Endodermal cell (in vitro differentiated cells): ENCODE measurements at places on chromosomes 7 and 10. TPM values are rescaled to one million over a fixed set of nuclear protein-coding genes. Genes with fewer than 3 reads are reported as not detected.

Gene TYW1B
- 2.8 and 3.7 TPM in 2 replicates for total RNA-seq

Gene RBP3
- total RNA-seq: not detected in 2 replicates

- H3K27ac ChIP-seq: no peak overlapping the region
- no peak overlapping the region for H3K4me3 ChIP-seq
- peaks cover 8% of the 10 kb centered on the region for H3K4me1 ChIP-seq
- H3K27me3 ChIP-seq: peaks cover 5% of the 10 kb centered on the region
These were observed 46.3 kb downstream of the CNNM1 start for GRCh38 chr10:99375426-99375825.

- no peak for DNase-seq
- H3K27ac ChIP-seq: no peak overlapping the region
- peaks cover 3% of the 10 kb centered on the region for H3K4me1 ChIP-seq
- no peaks in the 10 kb centered on the region for H3K36me3 ChIP-seq
These were observed 5.4 kb upstream of the PWWP2B start for GRCh38 chr10:132391676-132392020.

GRCh38 chr10:66836057-66836456, 89.8 kb upstream of the LRRTM3 start:
- H3K27me3 ChIP-seq: no peaks in the 10 kb centered on the region
- H3K36me3 ChIP-seq: no peaks in the 10 kb centered on the region
- DNase-seq: no peak
- no peaks in the 10 kb centered on the region for H3K4me1 ChIP-seq
- H3K4me3 ChIP-seq: no peak overlapping the region

- DNase-seq: peak; percentile 90
- H3K36me3 ChIP-seq: no peaks in the 10 kb centered on the region
- peak within 1 kb of the TSS; percentile 90 for H3K4me3 ChIP-seq
- no peaks in the 10 kb centered on the region for H3K27me3 ChIP-seq
- no peak within 1 kb of the TSS for H3K27ac ChIP-seq
These were observed at the start of gene PALD1 for GRCh38 chr10:70478191-70479164. Gene PALD1 (plus strand): TSS chr10:70478767. CDS start chr10:70525952, 47,185 bp downstream.

Gene GDF10
- total RNA-seq: not detected in 3 replicates

DNA sequence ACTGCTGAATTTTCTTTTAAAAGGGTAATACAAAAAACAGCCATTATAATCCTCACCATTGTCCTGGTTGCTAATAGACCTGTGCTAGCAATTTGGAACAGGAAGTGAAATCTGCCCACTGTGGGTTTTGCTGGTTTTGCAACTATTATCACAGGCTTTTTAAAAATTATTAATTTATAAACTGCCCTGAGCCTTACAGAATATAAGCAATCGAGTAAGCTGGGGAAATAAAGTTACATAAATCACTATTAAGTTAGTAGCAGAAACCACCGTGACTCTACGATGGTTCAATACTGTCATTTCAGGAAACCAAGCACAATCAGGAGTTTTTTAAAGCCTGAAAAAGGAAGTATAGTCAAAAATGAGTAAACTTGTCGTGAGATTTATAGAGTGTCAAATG, 62.3 kb downstream of the TMEM26 start:
- H3K4me3 ChIP-seq: no peak overlapping the region
- no peaks in the 10 kb centered on the region for H3K4me1 ChIP-seq
- DNase-seq: no peak
- no peak overlapping the region for H3K27ac ChIP-seq
- H3K27me3 ChIP-seq: no peaks in the 10 kb centered on the region

GRCh38 chr7:55016061-55016745, 2.6 kb upstream of the EGFR start:
- H3K27me3 ChIP-seq: peaks cover 67% of the 10 kb centered on the region
- H3K4me1 ChIP-seq: peaks cover 3% of the 10 kb centered on the region
- no peak overlapping the region for H3K27ac ChIP-seq
- no peak for DNase-seq

DNA sequence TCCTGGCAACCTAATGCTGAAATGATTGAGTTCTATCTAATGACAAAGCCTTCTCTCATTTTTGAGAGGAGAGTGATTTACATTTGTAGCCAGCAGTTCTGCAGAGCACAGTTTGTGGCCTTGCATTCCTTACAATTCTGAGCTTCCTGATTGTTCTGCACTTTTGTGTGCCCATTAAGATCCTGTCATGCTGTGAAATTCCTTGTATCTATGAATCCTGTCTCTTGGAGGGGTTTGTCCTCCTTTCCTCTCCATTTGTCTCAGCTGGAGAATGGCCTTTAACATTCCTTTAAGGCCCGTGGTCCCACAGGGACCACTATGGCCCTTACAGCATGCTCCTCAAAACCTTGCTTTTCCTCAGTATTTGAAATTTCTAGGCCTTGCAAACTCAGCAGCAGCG, 10.4 kb downstream of the KLHL7 start:
- DNase-seq: peak; percentile 76
- no peaks in the 10 kb centered on the region for H3K27me3 ChIP-seq
- no peaks in the 10 kb centered on the region for H3K36me3 ChIP-seq
- H3K4me1 ChIP-seq: no peaks in the 10 kb centered on the region

- no peak overlapping the region for H3K27ac ChIP-seq
- no peak overlapping the region for H3K4me3 ChIP-seq
- no peaks in the 10 kb centered on the region for H3K27me3 ChIP-seq
- no peaks in the 10 kb centered on the region for H3K4me1 ChIP-seq
- no peaks in the 10 kb centered on the region for H3K36me3 ChIP-seq
These were observed 606.8 kb downstream of the DNAJB6 start for GRCh38 chr7:157943561-157943960.

GRCh38 chr10:77899080-77899477, 27.5 kb downstream of the DLG5 start:
- H3K36me3 ChIP-seq: no peaks in the 10 kb centered on the region
- H3K27ac ChIP-seq: no peak overlapping the region
- no peak for DNase-seq

DNA sequence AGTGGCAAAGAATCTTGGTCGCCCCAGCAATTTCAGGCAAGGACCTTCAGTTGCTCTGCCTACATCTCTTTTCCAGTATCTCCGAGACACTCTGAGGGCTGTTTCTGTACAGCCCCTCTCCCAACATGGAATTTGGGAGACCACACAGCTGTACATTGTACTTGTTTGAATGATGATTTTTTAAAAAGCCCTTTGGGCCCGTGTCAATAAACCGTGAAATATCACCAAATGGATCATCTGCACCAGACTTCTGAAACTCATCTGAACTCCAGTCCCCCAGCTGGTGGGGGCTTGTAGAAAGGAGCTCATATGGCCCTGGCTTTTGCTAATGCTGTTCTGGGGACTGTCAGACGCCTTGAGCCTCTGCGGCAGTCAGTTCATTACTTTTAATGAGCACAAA, 374.9 kb downstream of the BBS9 start:
- no peaks in the 10 kb centered on the region for H3K36me3 ChIP-seq
- H3K4me3 ChIP-seq: no peak overlapping the region
- DNase-seq: no peak
- H3K27ac ChIP-seq: no peak overlapping the region

- no peak overlapping the region for H3K4me3 ChIP-seq
- H3K27ac ChIP-seq: no peak overlapping the region
- H3K4me1 ChIP-seq: peaks cover 4% of the 10 kb centered on the region
- no peaks in the 10 kb centered on the region for H3K36me3 ChIP-seq
- no peak for DNase-seq
These were observed 227.0 kb downstream of the DKK1 start for GRCh38 chr10:52541006-52541473.

Gene UNCX
- not detected in 3 replicates for total RNA-seq

DNA sequence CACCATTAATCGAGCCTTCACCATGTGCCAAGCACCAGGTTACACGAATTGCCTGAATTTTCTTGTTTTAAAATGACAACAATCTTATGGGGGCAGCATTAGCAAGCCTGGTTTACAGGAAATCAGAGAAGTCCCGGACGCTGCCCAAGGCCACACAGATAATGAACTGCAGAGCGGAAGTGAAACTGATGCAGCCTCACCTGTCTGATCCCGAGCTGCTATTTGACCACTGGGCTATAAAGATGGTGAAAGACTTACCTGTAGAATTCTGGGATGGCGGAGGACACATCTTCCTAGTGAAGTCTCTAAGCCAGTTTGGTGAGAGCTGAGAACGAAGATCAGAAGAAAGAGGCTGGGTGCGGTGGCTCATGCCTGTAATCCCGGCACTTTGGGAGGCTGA, 21.7 kb upstream of the GALNTL5 start:
- no peak for DNase-seq
- H3K4me1 ChIP-seq: no peaks in the 10 kb centered on the region
- no peak overlapping the region for H3K4me3 ChIP-seq
- no peaks in the 10 kb centered on the region for H3K27me3 ChIP-seq
- no peaks in the 10 kb centered on the region for H3K36me3 ChIP-seq
- no peak overlapping the region for H3K27ac ChIP-seq

Gene NPY
- not detected in 2 replicates for total RNA-seq

DNA sequence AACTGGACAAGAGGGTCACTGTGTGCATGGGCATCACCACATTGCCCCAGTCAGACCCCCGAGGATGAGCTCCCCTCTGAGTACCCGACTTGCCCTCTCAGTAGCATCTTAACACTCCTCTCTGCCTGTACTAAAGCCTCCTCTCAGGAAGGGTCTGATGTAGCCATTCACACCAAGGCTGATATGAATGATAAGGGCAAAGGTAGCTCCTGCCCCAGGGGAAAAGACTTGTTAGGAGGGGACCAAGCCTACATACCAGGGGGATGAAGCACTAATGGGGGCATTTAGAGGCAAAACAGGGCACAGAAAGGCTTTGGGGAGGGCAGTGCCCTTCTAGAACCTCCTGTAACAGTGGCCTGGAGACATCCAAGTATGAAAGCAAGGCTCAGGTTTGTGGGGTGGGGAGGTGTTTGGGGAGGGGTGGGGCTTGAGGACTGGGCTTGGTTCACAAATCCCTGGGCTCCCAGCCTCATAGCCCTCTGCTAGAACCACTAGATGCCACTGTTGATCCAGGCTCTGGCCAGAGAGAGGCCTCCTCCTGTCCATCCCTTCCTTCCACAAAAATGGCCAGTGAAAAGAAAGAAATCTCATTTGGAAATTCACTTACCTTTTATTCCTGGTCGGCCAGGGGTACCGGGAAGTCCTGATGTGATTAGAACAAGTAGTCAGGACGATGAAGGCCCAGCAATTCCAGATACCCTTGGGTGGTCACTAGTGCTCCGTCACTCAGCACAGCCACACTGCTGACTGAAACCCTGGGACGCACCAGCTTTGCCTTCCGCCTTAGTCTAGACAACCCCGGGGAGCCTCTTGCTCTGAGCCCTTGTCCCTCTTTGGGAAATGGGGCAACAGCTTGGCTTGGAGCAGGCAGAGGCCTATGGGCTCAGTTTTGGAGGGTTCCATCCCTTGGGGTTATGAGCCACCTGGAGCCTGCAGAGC, 40.3 kb downstream of the COL17A1 start:
- no peaks in the 10 kb centered on the region for H3K36me3 ChIP-seq
- no peak overlapping the region for H3K4me3 ChIP-seq
- DNase-seq: peak; percentile 92
- H3K27ac ChIP-seq: no peak overlapping the region
- no peaks in the 10 kb centered on the region for H3K27me3 ChIP-seq

- no peaks in the 10 kb centered on the region for H3K36me3 ChIP-seq
- H3K27me3 ChIP-seq: peaks cover 100% of the 10 kb centered on the region
- H3K4me1 ChIP-seq: no peaks in the 10 kb centered on the region
- no peak within 1 kb of the TSS for H3K4me3 ChIP-seq
- no peak for DNase-seq
These were observed at the start of gene GIMAP5 for GRCh38 chr7:150737265-150738055. Gene GIMAP5 (plus strand): TSS chr7:150737418. CDS start chr7:150740885, 3,467 bp downstream.

DNA sequence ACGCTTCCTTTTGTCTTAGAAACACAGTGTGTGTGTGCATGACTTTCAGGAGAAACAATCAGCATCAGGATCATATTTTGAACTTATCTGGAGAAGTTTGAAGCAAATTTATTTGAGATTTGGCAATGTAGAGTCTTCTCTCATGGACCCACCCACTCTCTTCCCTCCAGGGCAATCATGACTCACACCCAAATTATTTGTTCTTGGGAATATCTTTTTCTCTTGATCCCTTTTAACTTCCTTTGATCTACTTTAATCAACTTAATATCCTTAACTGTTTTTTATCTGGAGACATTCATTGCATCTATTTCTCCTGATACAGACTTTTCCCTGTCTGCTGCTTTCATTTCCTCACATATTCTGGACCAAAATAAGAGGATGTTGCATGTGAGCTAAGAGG, 1174.3 kb downstream of the GATA3 start:
- no peaks in the 10 kb centered on the region for H3K4me1 ChIP-seq
- no peaks in the 10 kb centered on the region for H3K27me3 ChIP-seq
- H3K4me3 ChIP-seq: no peak overlapping the region
- no peak for DNase-seq
- H3K27ac ChIP-seq: no peak overlapping the region
- H3K36me3 ChIP-seq: no peaks in the 10 kb centered on the region

Gene SLC18A3
- not detected in 2 replicates for total RNA-seq

GRCh38 chr7:142787034-142787768, 16.4 kb downstream of the PRSS2 start:
- no peaks in the 10 kb centered on the region for H3K27me3 ChIP-seq
- no peaks in the 10 kb centered on the region for H3K4me1 ChIP-seq
- no peaks in the 10 kb centered on the region for H3K36me3 ChIP-seq
- H3K27ac ChIP-seq: no peak overlapping the region
- no peak overlapping the region for H3K4me3 ChIP-seq

Gene NEUROG3
- not detected in 2 replicates for total RNA-seq

DNA sequence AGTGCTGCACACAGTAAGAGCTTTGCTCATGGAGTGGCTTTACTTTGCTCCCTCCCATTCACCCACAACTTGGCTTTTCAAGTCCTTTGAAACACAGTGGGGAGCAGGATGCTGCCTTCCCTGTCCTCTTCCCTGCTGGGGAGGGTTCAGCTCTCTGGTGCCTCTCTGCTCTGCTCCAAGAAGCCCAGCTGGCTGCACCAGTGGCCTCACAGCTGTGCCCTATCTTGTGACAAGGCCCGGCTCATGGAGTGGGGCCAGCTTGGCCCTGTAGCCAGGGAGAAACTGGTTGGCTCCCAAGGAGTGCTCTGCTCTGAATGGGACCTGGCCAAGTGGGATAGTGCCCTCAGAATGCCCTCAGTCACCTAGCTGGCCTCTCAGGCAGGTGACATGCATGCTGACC, 212.3 kb upstream of the ZMIZ1 start:
- no peak overlapping the region for H3K4me3 ChIP-seq
- H3K36me3 ChIP-seq: no peaks in the 10 kb centered on the region
- DNase-seq: no peak
- H3K4me1 ChIP-seq: no peaks in the 10 kb centered on the region
- no peaks in the 10 kb centered on the region for H3K27me3 ChIP-seq

GRCh38 chr7:20172736-20173334, 44.3 kb downstream of the MACC1 start:
- no peak overlapping the region for H3K4me3 ChIP-seq
- H3K27me3 ChIP-seq: no peaks in the 10 kb centered on the region
- no peak overlapping the region for H3K27ac ChIP-seq
- H3K36me3 ChIP-seq: no peaks in the 10 kb centered on the region
- DNase-seq: peak; percentile 94

GRCh38 chr10:97827702-97828291, 21.8 kb upstream of the GOLGA7B start:
- DNase-seq: no peak
- peaks cover 8% of the 10 kb centered on the region for H3K4me1 ChIP-seq
- no peaks in the 10 kb centered on the region for H3K36me3 ChIP-seq
- peaks cover 5% of the 10 kb centered on the region for H3K27me3 ChIP-seq

DNA sequence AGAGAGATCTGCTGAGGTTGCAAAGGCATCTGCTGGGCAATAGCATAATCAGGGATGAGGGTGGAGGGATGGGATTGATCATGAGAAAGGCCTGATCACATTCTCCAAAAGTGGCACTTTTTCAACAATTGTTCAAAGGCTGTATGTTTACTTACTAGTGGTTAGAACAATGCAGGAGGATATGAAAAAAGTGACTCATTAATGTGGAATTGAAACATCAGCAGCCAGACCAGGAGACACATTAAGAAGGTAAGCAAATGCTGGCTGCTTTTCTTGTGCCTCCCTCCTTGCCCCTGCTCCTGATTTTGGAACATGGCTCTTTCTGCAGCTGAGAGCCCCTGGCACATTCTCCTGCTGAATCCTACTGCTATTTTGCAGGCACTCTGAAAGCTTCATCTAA, 63.5 kb downstream of the FAM204A start:
- H3K27me3 ChIP-seq: peaks cover 7% of the 10 kb centered on the region
- DNase-seq: no peak
- H3K4me1 ChIP-seq: no peaks in the 10 kb centered on the region
- no peaks in the 10 kb centered on the region for H3K36me3 ChIP-seq
